Astrocyte of the cerebellum (primary cell): ENCODE measurements at places on chromosomes 6 and 20.

DNA sequence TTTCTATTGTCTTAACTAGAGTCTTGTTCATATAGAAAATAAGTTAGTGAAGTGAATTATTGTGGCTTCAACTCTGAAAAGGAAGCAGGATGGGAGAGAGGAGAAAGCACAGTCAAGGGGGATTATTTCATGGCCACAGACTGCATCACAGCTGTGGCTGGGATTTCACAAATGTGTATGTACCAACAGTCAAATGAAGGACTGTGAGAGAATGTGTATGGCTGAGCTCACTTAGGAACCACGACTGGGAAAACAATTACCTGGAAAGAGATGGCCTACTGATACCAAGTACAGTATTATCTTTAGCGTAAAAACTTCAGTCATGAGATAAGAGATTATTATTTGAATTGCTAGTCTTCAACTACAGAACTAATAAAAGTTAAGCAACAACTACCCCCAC, 54.9 kb downstream of the SESN1 start:
- no peak for DNase-seq

GRCh38 chr6:3753228-3753835, 1.8 kb upstream of the PXDC1 start:
- DNase-seq = no peak

- no peak for DNase-seq
Measured at GRCh38 chr6:127950566-127951145, 49.8 kb upstream of the THEMIS start.

- no peak for DNase-seq
Measured at GRCh38 chr6:169619650-169620049, 82.2 kb downstream of the WDR27 start.

- no peak for DNase-seq
Measured at GRCh38 chr6:151811081-151811480, 3.6 kb downstream of the ESR1 start.

GRCh38 chr6:139296927-139297326, 5.1 kb upstream of the TXLNB start:
- peak; percentile 84 for DNase-seq

- DNase-seq = peak; percentile 68
Measured at GRCh38 chr6:136323431-136324112, 33.9 kb upstream of the BCLAF1 start.

- peak; percentile 26 for DNase-seq
Measured at GRCh38 chr6:104527761-104528415, 331.8 kb downstream of the HACE1 start.

GRCh38 chr6:118748311-118749062, 97.1 kb upstream of the CEP85L start:
- peak; percentile 52 for DNase-seq

- DNase-seq = no peak
Measured at GRCh38 chr6:32982084-32982701, 13.8 kb downstream of the BRD2 start.

GRCh38 chr20:49631856-49632418, 64.0 kb upstream of the PTGIS start:
- no peak for DNase-seq
